Bronchial smooth muscle cell (primary cell): ENCODE measurements at places on chromosomes 7 and 10. TPM values are rescaled to one million over a fixed set of nuclear protein-coding genes. Genes with fewer than 3 reads are reported as not detected.

Gene ASNS
- total RNA-seq, result 11.0 and 27.0 TPM in 2 replicates

Gene ABLIM1
- 0.94 and 2.2 TPM in 2 replicates for total RNA-seq

Gene RARRES2
- 2.4 and 11.5 TPM in 2 replicates for total RNA-seq

Gene HABP2
- total RNA-seq, result not detected in 2 replicates

Gene ZNF467
- 0.77 and 0.95 TPM in 2 replicates for total RNA-seq

Gene HTR7
- 2.9 and 3.3 TPM in 2 replicates for total RNA-seq

Gene NEUROG3
- total RNA-seq, result not detected in 2 replicates

Gene SNCG
- total RNA-seq, result 7.2 and 69.4 TPM in 2 replicates
